ENCODE measurements at places on chromosomes 5 and 9. TPM values are rescaled to one million over a fixed set of nuclear protein-coding genes. Genes with fewer than 3 reads are reported as not detected.

MRPL50 gene
- 7.4 TPM for total RNA-seq

DNA sequence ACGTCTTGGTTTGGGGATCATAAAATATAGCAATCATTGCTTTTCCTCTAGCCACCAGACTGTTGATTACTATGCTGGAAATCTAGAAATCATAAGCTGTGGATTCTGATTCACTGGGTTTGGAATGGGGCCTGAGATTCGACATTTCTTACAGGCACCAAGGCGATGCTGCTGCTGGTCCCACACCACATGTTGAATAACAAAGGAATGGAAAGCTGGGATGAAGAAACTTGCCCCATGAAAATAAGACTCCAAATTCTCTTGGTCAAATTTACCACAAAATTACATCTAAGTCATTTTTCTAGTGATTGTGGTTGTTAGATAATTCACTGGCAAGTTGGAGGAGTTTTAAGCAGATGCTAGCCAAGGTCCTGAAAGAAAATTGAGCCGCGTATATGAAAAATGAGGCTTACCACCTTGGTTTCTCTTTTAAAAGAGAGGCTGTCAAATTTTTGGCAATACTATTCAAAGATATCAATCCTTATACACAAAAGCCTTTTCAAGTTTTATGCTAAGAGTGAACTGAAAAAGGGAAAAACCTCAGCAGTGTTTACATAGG lies 23.0 kb upstream of the MEIKIN start:
- no peak for DNase-seq

GRCh38 chr5:143055596-143056338 lies 285.6 kb downstream of the ARHGAP26 start:
- DNase-seq: no peak

DNA sequence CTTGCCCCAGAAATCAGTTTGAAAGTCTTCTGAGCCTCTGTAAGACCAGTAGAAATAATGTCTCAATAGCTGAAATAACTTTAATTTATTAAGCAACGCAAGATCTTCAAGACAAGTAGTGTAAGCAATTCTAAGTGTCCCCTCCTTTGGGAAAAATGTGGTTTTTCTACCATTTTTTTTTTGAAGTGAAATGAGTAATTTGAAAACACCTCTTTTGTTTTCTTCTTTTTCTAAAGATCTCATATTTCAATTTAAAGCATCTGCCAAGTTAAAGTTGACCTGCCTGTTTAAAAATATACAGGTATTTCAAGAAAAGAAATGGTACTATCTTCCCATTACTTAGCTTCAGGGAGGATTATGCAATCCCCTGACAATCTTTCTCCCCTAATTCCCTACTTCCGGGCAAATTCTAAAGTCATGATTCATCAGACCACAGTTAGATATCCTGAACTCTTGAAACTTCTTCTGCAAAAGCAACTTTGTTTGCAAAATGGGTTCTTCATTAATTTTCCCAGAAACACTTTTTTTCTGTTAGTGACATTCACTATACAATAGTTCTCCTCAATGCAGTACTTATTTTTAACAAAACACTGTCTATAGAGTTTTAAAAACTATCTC lies 7.8 kb upstream of the ANXA1 start:
- peak; percentile 74 for DNase-seq

GRCh38 chr5:80540691-80541090 lies 29.4 kb downstream of the ANKRD34B start:
- no peak for DNase-seq

GRCh38 chr9:33165263-33166151 lies 1.6 kb downstream of the B4GALT1 start:
- peak; percentile 80 for DNase-seq

DNA sequence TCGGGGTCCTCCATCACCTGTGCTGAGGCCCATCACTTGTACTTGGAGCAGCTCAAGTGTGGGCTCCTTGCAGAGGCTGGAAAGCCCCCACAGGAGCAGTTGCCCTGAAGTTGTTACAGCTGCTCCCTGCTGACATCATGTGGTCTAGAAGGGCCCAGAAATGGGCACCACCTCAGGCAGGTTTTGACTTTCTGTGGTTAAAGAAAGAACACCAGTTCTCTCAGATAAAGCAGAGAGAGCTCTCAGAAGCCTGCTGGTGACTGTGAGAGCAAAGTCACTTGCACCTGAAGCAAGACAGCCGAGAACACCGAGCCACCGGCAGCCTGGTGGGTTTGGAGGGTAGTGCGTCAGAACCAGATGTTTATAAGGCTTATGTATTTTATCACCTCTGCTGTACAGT lies 70.4 kb downstream of the MVB12B start:
- DNase-seq: no peak

- no peak for DNase-seq
Measured at GRCh38 chr5:66788556-66788955, 192.4 kb downstream of the MAST4 start.

LIX1 gene
- not detected for total RNA-seq

ARHGEF37 gene
- 0.15 TPM for total RNA-seq

DNA sequence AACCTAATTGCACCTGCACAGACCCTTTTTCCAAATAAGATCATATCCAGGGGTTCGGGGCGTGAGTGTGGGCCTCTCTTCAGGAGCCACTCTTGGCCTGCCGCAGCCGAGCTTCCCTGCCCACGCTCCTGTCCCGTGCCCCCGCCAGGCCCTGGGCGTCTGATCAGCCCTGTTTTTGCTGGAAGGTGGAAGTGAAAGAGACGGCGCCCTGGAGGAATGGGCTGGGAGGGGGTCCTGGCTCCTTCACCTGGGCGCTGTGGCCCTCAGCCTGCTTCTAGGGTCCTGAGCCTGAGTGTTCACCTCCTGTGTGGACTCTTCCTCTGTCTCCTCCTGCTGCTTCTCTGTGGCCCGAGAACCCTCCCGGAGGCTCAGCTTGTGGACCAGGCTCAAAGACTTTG lies 11.2 kb upstream of the COL5A1 start:
- DNase-seq: no peak

GCNT4 gene
- not detected for total RNA-seq

DNA sequence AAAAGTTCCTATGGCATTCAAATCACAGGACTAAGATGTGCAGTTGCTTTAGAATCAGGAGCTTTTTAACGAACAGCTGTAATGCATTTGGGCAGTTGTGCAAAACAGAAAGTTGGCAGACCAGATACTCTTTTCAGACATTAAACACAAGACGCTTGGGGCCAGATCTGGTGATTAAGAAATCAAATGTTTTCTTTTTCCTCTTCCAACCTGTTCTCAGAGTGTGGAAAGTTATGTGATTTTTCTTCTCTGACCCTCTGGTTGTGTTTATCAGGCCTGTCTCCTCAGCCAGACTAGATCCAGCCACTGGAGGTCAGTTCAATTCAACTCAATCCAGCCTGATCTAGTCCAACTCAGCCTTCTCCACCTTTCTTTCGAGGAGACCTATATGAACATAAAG lies 298.5 kb upstream of the PCSK5 start:
- no peak for DNase-seq

ZNF462 gene
- 0.92 TPM for total RNA-seq

- DNase-seq: no peak
Measured at GRCh38 chr9:116873937-116874914, 187.1 kb downstream of the TRIM32 start.
